ENCODE measurements at places on chromosomes 2 and 18. TPM values are rescaled to one million over a fixed set of nuclear protein-coding genes. Genes with fewer than 3 reads are reported as not detected.

GRCh38 chr18:12362473-12363174, 14.4 kb downstream of the AFG3L2 start:
- DNase-seq, result no peak

GRCh38 chr2:60368456-60368855, 185.0 kb downstream of the BCL11A start:
- DNase-seq, result no peak

DNA sequence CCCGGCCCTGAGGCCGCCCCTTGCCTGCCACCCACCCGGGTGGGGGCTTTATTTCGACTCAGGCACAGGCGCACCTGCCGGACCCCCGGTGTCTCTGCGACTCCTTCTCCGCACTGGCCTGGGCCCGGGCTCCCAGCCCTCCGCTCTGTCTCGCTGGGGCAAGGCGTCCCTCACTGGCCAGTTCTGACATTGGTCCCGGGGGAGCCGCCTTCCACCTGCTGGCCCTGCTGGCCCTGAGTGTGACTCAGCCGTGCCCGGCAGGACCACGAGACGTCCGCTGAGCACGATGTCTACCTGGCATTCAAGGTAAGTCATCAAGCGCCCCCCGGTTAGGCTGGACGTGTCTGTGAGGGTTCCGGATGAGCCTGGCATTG, 131.5 kb upstream of the CTDP1 start:
- no peak for DNase-seq

DNA sequence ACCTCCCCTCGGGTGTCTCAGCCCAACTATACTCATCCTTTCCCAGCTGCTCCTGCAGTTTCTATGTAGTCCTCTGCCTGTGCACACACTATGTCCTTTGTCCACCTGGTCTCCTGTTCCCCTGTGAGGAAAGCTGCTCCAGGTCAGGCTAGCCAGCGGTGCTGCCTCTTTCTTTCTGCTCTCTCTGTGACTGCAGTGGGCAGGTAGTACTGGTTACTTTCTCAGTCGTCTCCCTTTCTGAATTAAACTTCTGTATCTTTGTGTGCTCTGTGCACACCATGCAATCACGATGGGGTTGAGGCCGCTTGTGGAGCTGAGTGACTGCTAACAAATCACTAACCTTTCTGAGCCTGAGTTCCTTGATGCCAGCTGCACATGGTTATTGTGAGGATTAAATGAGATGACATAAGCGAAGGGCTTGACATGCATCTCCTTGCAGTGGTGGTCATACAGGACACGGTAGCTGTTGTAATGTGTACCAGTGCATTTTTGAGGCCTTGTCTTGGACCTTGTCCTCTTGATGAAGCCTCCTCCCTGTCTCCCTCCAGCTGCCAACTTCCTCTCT, 3.5 kb downstream of the FARP2 start:
- no peak for DNase-seq

- no peak for DNase-seq
Measured at GRCh38 chr18:41769265-41769664, 185.8 kb upstream of the PIK3C3 start.

GRCh38 chr2:10034333-10035052, 8.9 kb upstream of the KLF11 start:
- no peak for DNase-seq

Gene FAM161A
- total RNA-seq, result 19.0 TPM

DNA sequence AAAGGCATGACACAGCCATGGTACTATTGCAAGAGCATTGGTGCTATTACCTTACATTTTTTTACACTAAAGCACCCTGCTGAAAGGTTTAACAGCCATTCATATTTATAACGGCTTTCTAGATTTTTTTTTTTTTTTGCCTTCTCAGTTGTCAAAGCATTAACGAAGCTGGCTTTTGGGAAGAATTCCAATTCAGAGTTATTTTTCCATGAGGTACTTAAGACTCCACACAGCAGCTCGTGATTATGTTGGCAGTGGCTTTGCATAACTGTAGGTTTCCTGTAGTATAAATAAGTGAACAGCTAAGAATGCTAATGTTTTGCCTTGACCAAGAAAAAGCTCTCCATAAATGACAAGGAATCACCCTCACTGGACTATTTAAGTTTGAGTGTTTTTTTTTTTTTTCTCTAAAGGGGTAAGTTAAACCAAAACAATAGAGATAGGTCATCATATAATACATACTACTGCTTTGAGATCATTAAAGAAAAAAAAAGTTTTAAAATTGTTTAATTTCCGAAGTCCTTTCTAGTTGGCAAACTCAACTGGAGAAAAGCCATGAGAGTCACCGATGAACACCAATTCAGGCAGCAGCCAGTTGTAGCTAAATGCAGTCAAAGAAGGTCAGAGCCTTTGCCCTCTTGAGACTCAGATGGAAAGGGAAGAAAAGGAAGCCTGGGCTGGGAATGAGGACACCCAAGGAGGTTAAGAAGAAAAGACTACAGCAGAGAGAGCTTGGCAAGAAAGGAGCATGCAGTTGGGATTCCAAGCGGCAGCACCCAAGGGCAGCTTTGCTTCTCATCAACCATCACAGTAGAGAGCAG, 187.4 kb upstream of the NCKAP5 start:
- DNase-seq, result no peak

DNA sequence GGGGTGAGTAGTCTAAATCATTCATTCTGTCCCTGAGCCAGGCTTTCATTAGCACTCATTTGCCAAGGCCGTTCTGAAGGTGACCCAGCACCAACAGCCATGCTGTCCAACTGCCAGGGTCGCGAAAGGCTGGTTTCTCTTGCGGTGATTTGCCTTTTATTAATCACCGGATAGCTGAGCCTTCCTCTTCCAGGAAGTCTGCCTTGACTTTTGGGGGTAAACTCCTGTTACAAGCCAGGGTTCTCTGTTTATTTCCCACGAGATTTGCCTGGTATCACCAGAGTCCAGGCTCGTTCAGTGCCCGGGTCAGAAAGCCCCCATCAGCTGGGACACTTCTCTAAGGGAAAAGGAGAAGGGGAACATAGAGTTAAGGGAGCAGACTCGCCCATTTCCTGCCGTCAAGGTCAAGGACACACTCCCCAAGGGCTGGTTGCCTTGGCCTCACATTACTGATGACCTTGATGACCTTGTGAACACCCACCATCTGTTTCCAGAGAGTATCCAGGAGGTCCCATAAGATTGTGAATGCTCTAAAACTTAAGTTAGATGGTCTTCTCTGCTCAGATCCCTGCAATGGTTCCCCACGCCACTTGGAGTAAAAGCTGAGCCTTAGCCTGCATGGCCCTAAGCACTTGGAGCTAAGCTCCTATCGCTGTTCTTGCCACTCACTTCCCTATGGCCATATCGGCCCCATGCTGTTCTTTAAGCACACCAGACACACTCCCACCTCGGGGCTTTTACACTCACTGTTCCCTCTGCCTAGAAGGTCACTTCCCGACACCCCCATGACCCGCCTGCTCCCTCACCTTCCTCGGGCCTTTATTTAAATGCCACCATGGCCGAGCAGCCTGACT, 118.0 kb upstream of the STPG4 start:
- DNase-seq, result no peak

GRCh38 chr2:46521215-46521683, 41.9 kb downstream of the TMEM247 start:
- no peak for DNase-seq

DNA sequence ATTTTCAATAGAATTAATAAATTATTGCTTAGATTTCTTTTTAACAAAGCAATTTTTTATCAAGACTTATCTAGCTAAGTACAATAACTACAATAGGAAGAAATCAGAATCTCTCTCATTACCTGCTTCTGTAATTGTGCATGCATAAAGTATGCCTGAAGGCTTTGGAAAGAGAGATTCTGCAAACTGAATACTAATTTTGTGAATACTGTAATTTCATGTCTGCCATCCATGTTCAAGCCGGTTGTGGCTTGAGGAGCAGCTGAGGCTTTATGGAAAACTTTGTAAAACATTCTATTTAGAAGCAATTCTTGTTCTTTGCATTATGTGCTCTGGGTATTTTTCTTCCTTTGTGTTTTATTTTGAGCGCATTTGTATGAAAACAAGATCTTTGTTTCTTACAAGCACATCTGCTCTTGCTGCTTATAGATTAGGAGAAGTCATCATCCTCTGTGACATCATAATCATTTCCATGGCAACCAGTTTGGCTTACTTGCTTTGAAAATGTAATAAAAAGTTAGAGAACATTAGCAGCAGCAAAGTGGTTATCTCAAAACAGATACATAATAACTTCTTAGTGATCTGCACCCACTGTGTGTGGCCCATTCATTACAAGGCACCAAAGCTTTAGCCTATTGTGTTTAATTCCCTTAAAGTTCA, 16.0 kb upstream of the IKZF2 start:
- no peak for DNase-seq

DNA sequence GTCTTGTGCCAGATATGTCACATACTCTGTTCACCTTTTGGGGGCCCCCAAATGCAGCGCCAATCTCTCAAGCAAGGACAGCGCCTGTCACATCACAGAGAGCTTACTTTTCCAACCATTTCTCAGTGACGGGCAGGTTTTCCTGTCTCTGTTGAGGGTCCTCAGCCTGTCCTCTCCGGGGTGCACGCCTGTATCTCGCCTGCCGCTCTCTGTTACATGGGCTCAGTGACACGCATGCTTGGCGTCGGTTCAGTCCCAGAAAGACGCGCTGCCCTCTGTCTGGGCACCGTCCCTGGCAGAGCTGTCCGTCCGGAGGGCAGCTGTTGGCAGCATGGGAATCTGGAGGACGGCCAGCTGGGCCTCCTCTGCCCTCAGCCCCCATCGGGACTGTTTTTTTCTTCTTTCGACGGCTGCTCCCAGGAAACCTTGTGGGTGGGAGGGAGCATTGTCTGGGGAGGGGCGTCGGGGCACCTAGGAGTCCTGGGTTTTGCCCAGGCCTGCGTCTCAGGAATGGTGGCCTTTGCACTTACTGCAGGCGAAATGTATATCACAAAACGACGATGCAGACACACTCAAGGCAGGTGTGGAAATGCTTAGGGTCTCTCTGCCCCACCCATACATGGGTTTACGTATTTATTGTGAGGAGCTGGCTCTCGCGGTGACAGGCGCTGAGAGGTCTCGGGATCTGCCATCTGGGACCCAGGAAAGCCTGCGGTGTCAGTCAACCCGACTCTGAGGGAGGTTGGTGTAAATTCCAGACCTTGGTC, 30.9 kb downstream of the RTP5 start:
- no peak for DNase-seq

DNA sequence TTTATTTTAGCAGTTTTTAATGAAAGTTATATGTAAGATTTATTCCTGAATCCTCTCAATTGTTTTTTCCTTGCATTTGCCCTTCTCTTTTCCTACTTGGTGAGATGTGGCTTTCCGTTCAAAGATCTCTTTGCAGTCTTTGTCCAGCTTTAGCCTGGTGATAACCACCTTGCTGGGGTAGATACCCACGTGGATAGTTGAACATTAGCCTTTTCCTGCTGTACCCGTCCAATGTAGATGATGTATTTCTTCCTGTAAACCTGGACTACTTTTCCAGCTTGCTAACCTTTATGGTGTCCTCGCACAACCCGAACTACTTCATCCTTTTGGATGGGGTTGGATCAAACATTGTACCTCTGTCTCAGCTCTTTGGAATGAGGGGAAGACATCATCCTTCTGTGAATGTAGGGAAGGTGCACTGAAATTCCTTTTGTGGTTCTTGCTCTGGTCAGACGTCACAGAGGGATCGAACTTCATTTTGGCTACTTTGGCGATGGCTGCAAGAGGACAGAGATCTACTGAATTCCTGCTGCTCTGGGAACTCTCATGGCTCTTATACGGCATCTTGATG, 293.2 kb upstream of the EPAS1 start:
- DNase-seq, result no peak

DNA sequence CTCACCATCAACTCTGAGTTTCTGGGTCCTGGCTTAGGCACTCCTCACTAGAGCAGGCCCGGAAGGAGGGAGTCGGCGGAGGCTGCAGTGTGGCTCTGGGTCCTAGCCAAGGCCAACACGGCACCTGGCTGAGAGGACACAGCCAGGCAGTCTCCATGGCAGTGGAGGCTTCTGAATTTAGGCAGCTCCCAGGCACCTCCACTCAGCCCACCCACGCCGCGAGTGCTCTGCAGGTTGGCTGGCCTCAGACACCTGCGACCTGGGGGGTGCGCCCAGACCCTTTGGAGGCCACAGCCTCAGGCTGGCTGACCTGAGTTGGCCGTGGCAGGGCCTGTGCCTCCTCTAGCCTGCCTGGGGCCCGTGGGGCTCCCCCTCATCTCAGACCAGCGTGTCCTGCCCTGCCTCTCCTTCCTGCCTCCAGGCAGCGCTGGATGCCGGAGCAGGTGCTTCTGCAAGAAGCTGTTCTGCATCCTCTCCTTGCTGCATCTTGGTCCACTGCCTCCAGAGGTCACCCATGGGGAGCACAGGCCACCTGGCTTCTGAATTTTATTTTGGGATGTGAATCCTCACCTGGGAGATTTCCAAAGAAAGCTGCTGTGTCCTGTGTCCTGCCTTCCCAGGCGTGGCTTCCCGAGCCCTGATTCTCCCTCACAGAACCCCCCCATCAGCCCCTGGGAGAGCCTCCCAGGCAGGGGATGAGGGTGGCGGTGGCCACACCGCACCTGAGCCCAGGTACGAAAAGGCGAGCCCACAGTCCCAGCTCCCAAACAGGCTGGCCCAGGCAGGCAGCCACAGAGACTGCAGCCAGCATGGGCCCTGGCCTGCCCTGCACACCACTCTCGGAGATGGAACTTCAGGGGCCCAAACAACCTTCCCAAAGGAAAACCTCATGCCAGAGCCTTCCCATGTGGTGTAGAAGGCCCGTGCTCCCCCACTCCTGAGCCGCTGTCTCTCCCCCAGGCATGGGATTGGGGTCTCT, 23.4 kb downstream of the AQP12A start:
- DNase-seq, result no peak

Gene USP14
- 59.1 TPM for total RNA-seq

GRCh38 chr2:233972941-233973575, 55.9 kb downstream of the TRPM8 start:
- DNase-seq, result no peak

GRCh38 chr2:152493417-152493816, 158.4 kb downstream of the FMNL2 start:
- DNase-seq, result no peak
